ENCODE measurements at places on chromosomes 13 and 19. TPM values are rescaled to one million over a fixed set of nuclear protein-coding genes. Genes with fewer than 3 reads are reported as not detected.

CEACAM16 gene
- total RNA-seq = not detected

WDR88 gene
- total RNA-seq = not detected

LCP1 gene
- 11.7 TPM for total RNA-seq

NBEA gene
- 1.5 TPM for total RNA-seq

F10 gene
- total RNA-seq = 7.2 TPM

Measured in cardiac atrium fibroblast (primary cell).